Colonic mucosa (tissue), 4 donors: ENCODE measurements at places on chromosomes 12 and 14. TPM values are rescaled to one million over a fixed set of nuclear protein-coding genes. Genes with fewer than 3 reads are reported as not detected.

- no peaks in the 10 kb centered on the region for H3K36me3 ChIP-seq
- H3K4me1 ChIP-seq, result peaks cover 7% of the 10 kb centered on the region
- H3K27me3 ChIP-seq, result no peaks in the 10 kb centered on the region
- no peak for DNase-seq
These were observed 222.7 kb downstream of the ERC1 start for GRCh38 chr12:1213618-1214205.

GRCh38 chr12:124506145-124506831 is 61.1 kb downstream of the NCOR2 start:
- H3K4me1 ChIP-seq, result peaks cover 28% of the 10 kb centered on the region
- no peak overlapping the region for H3K4me3 ChIP-seq
- no peaks in the 10 kb centered on the region for H3K27me3 ChIP-seq
- peak; percentile 74 for DNase-seq
- H3K36me3 ChIP-seq, result no peaks in the 10 kb centered on the region

Gene NDUFA12
- 136 TPM for total RNA-seq

Gene PKP2
- total RNA-seq, result 130 TPM

Gene PROX2
- total RNA-seq, result not detected

Gene ACSS3
- 0.77 TPM for total RNA-seq

Gene SERPINA9
- total RNA-seq, result not detected

DNA sequence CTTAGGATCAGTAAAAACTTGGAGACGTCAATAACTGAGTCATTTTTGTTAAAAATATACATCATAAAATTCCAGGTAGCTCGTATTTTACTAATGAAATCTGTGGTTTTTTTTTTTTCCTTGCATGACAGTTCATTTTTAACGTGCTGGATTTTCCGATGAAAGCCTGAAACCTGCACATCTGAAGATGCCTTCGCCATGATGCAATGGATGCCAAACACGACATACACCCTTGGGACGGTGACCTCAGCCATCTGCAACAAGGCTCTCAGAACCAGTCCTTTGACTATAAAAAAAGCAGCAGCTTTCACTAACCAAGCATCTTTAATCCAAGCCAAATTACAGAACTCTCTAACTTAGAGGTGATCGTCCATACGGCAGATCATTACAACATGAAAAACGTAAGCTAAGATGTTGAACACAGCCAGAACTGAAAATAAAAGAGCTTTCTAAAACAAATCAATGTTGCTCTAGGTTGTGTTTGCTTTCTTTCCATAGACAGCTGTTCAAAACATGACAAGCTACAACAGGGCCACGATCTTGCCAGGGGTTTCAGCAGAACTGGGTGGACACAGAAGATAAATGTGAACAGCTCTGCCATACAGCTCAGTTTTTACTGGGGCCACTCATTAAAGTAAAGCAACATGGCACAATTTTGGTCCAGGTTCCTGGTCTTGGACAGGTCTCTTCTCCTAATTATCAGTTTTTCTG is 7.8 kb downstream of the NIN start:
- no peaks in the 10 kb centered on the region for H3K4me1 ChIP-seq
- H3K36me3 ChIP-seq, result no peaks in the 10 kb centered on the region
- no peaks in the 10 kb centered on the region for H3K27me3 ChIP-seq
- H3K4me3 ChIP-seq, result no peak overlapping the region

GRCh38 chr12:106389151-106389550 is 31.6 kb downstream of the POLR3B start:
- H3K27me3 ChIP-seq, result no peaks in the 10 kb centered on the region
- no peak overlapping the region for H3K4me3 ChIP-seq
- no peak overlapping the region for H3K27ac ChIP-seq
- DNase-seq, result no peak

Gene REP15
- total RNA-seq, result 33.4 TPM

- no peak for DNase-seq
- no peak overlapping the region for H3K4me3 ChIP-seq
- no peaks in the 10 kb centered on the region for H3K4me1 ChIP-seq
- H3K27ac ChIP-seq, result no peak overlapping the region
- no peaks in the 10 kb centered on the region for H3K36me3 ChIP-seq
These were observed 69.5 kb upstream of the LMO3 start for GRCh38 chr12:16675438-16675837.

GRCh38 chr12:9760699-9761418 is at the start of gene CD69:
TSS of gene CD69 (minus strand) at chr12:9760901. CDS start at chr12:9760820, 81 bp downstream.
- H3K4me1 ChIP-seq, result no peaks in the 10 kb centered on the region
- no peaks in the 10 kb centered on the region for H3K36me3 ChIP-seq
- H3K27ac ChIP-seq, result peak within 1 kb of the TSS; percentile 53
- H3K27me3 ChIP-seq, result no peaks in the 10 kb centered on the region
- H3K4me3 ChIP-seq, result peak within 1 kb of the TSS; percentile 3
- peak; percentile 49 for DNase-seq

DNA sequence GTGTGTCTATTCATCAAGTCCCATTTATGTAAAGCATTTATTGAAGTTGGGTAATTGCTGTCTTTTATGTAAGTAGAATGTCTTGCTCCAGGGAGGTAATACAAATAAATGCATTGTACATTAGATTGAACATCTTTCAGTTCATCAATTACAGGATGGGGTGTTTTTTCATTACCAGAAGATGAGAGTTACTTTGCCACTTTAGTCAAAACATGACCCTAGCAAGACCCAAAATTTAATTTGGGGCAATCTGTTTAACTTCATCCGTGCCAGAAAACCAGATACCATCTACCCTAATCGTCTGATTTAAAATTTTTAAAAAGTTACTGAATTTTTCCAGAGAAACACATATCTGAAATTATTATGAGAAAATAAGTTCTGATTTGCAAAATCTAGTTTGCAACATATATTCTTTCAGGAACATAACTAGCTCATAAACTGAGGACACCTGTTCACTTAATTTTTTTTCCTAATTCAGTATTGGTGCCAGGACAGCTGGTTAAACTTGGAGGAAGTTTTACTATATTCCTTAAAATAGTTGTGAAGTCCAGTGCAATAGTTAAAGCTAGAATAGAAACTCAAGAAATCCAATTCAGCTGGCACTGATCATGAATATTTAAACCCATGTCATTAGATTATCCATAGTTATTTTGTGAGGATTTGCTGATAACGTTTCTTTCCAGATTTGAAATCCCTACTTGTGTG is 114.5 kb downstream of the SRGAP1 start:
- H3K27me3 ChIP-seq, result no peaks in the 10 kb centered on the region
- no peak for DNase-seq

Gene COL2A1
- total RNA-seq, result 1.3 TPM

DNA sequence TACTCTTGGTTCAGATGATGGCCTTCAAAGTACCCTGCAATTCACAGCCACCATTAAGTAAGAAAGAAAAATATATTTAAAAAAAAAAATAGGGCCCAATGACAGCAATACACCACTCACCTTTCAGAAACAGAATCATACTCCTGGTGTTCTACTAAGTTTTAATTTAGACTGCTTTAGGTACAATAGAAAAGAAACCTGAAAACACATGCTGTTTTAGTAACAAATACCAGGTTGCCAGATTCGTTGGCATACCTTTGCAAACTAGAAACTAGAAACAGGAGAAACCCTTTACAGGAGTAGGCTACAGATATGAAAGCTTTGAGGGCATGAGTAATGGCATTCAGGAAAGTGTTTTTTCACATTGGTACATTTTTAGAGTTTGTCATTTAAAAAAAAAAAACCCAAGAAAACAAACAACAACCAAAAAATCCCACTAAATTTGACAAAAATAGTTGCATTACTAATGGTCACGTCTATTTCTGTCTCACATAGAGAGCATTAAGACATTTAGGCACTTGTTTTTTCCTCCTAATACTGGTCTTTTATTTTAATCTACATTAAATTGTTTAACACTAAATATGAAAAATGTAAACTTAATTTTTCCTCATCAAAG is 4.0 kb downstream of the SIX1 start:
- no peaks in the 10 kb centered on the region for H3K36me3 ChIP-seq
- no peak for DNase-seq
- H3K4me3 ChIP-seq, result no peak overlapping the region
- peaks cover 99% of the 10 kb centered on the region for H3K27me3 ChIP-seq
- H3K27ac ChIP-seq, result no peak overlapping the region

- no peak overlapping the region for H3K27ac ChIP-seq
- DNase-seq, result no peak
- no peaks in the 10 kb centered on the region for H3K27me3 ChIP-seq
- H3K4me1 ChIP-seq, result no peaks in the 10 kb centered on the region
- no peaks in the 10 kb centered on the region for H3K36me3 ChIP-seq
These were observed 139.5 kb downstream of the DAD1 start for GRCh38 chr14:22449600-22449905.

DNA sequence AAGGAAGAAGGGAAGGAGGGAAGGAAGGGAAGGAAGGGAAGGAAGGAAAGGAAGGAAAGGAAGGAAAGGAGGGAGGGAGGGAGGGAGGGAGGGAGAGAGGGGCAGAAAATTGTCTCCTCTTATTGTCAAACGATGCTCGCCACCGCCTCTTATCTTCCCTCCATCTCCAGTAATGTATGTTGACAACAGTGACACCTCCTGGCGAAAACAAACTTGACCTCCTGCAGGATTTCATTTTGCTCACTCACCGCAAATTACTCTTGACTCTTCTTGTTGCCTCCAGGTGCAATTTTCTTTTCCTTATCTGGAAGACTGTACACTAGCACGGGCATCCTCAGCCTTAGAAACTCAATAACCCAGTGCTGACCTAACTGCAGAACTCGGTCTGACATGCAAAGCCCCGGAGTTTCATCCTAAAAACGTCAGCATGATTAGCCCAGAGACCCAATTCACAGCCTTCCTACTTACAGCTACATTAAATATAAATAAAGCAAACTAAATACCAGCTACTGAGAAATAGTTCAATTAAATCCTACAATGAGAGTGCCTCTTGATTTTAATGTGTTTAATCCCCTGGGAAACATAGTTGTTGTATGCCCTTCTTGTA is 512.4 kb upstream of the TMPO start:
- H3K27me3 ChIP-seq, result no peaks in the 10 kb centered on the region
- no peaks in the 10 kb centered on the region for H3K4me1 ChIP-seq
- H3K27ac ChIP-seq, result no peak overlapping the region
- H3K36me3 ChIP-seq, result no peaks in the 10 kb centered on the region

Gene MANSC1
- 66.0 TPM for total RNA-seq

- peaks cover 24% of the 10 kb centered on the region for H3K4me1 ChIP-seq
- H3K27ac ChIP-seq, result peak overlapping the region; percentile 93
- H3K36me3 ChIP-seq, result no peaks in the 10 kb centered on the region
- peaks cover 10% of the 10 kb centered on the region for H3K27me3 ChIP-seq
These were observed 27.8 kb upstream of the GPR132 start for GRCh38 chr14:105093038-105093430.

- no peaks in the 10 kb centered on the region for H3K27me3 ChIP-seq
- no peak overlapping the region for H3K27ac ChIP-seq
- H3K4me3 ChIP-seq, result no peak overlapping the region
- H3K4me1 ChIP-seq, result no peaks in the 10 kb centered on the region
- peak; percentile 47 for DNase-seq
- H3K36me3 ChIP-seq, result no peaks in the 10 kb centered on the region
These were observed 218.1 kb downstream of the MON2 start for GRCh38 chr12:62684570-62685295.

DNA sequence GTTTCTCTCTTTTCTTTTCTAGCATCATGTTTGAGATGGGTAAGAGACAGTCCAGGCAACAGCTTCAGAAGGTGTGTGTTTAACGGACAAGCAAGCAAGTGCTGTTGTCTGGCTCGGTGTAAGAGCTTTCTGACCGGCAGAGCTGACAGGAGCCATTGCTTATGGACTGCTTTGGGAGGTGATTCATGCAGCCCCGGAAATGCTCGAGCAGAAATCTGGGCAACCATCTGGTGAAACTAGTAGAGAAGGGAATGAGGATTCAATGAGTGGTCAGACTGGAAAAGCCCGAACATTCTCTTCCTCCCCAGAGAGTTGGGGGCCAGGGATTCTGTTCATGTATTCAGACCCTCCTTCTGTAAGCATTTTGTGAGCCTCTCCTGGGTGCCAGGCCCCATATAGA is 24.4 kb downstream of the TUNAR start:
- H3K4me3 ChIP-seq, result no peak overlapping the region
- H3K27me3 ChIP-seq, result no peaks in the 10 kb centered on the region
- no peaks in the 10 kb centered on the region for H3K36me3 ChIP-seq
- no peak for DNase-seq
- H3K4me1 ChIP-seq, result no peaks in the 10 kb centered on the region

Gene MOK
- 6.9 TPM for total RNA-seq

GRCh38 chr14:75476274-75476995 is 45.8 kb upstream of the BATF start:
- peaks cover 5% of the 10 kb centered on the region for H3K36me3 ChIP-seq
- H3K4me1 ChIP-seq, result no peaks in the 10 kb centered on the region
- peak overlapping the region; percentile 6 for H3K27ac ChIP-seq
- no peak for DNase-seq
- no peak overlapping the region for H3K4me3 ChIP-seq
- no peaks in the 10 kb centered on the region for H3K27me3 ChIP-seq

Gene SUSD6
- 70.3 TPM for total RNA-seq

Gene MVK
- 38.9 TPM for total RNA-seq

Gene MFAP5
- total RNA-seq, result 12.1 TPM

Gene DAO
- 2.4 TPM for total RNA-seq

Gene FGF6
- not detected for total RNA-seq

- H3K4me1 ChIP-seq, result no peaks in the 10 kb centered on the region
- H3K4me3 ChIP-seq, result no peak overlapping the region
- H3K27me3 ChIP-seq, result no peaks in the 10 kb centered on the region
- no peaks in the 10 kb centered on the region for H3K36me3 ChIP-seq
- no peak for DNase-seq
- no peak overlapping the region for H3K27ac ChIP-seq
These were observed 468.7 kb downstream of the NOVA1 start for GRCh38 chr14:26128931-26129671.

- no peak overlapping the region for H3K27ac ChIP-seq
- no peaks in the 10 kb centered on the region for H3K36me3 ChIP-seq
- H3K4me3 ChIP-seq, result no peak overlapping the region
These were observed 17.7 kb downstream of the NGDN start for GRCh38 chr14:23487216-23487615.

Gene AMN
- total RNA-seq, result 239 TPM

DNA sequence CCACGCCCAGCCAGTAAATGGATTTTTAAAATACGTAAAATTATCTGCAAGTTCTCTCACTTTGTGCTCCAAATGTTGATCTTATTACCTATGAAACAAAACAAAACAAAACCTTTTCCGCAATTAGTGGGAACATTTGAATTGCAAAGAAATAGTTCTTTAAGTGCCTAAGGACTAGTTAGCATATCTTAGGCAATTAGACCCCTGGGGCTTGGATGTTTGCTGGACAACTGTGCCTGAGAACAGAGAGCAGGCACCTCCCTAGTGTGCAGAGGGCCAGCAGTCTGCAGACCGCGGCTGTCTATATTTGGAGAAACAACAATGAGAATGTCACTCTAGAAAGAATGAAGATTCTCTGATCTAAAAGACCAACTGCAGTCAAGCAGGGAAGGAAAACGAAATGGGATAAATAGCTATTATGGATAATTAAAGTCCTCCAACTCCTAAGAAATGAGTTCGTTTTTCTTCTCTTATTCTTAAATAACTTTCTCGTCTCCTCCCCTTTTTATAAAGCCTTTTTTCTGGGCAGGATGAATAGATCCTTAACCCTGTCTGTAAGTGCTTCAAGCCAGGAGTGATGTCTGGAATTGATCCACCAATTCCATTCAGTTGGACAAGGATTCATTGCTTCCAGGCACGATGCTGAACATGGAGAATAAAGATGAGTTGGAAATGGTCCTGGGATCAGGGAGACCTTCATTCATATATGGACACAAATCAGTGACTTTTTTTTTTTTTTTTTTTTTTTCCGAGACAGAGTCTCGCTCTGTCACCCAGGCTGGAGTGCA is 16.2 kb downstream of the SLC17A8 start:
- no peaks in the 10 kb centered on the region for H3K36me3 ChIP-seq
- DNase-seq, result no peak
- no peaks in the 10 kb centered on the region for H3K27me3 ChIP-seq
- no peak overlapping the region for H3K27ac ChIP-seq

GRCh38 chr12:83128540-83128939 is 441.8 kb downstream of the TMTC2 start:
- H3K27ac ChIP-seq, result no peak overlapping the region
- H3K4me3 ChIP-seq, result no peak overlapping the region
- H3K4me1 ChIP-seq, result no peaks in the 10 kb centered on the region
- no peaks in the 10 kb centered on the region for H3K27me3 ChIP-seq
- DNase-seq, result no peak

Gene SERPINA3
- total RNA-seq, result 5.7 TPM
